Glutamatergic neuron (in vitro differentiated cells): ENCODE measurements at places on chromosomes 16 and 17. TPM values are rescaled to one million over a fixed set of nuclear protein-coding genes. Genes with fewer than 3 reads are reported as not detected.

GRCh38 chr17:3897731-3898130 is 4.9 kb upstream of the CAMKK1 start:
- peaks cover 5% of the 10 kb centered on the region for H3K27me3 ChIP-seq
- DNase-seq, result no peak
- H3K27ac ChIP-seq, result no peak overlapping the region
- no peaks in the 10 kb centered on the region for H3K36me3 ChIP-seq
- no peak overlapping the region for H3K4me3 ChIP-seq

DNA sequence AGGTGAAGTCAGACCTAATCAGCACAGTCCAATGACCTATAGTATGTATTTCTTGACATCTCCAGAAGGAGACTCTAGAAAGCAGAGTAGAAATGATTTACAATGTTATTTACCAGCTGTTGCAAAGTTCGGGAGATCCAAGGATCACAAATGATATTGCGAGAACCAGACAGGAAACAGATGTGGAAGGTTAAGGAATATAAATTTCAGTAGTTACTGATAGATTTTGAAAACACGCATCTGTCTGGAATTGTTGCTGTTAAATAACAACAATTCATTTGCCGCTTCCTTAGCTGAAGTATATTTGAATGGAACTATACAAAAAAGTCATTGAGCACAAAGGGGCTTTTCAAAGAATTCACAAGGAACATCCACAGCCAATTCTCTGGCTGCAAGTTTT is 72.0 kb downstream of the STXBP4 start:
- H3K27me3 ChIP-seq, result no peaks in the 10 kb centered on the region
- H3K36me3 ChIP-seq, result no peaks in the 10 kb centered on the region
- no peak for DNase-seq
- no peak overlapping the region for H3K27ac ChIP-seq
- no peaks in the 10 kb centered on the region for H3K4me1 ChIP-seq

GRCh38 chr17:48973806-48974205 is 5.4 kb upstream of the GIP start:
- H3K4me3 ChIP-seq, result no peak overlapping the region
- no peaks in the 10 kb centered on the region for H3K36me3 ChIP-seq
- no peaks in the 10 kb centered on the region for H3K4me1 ChIP-seq
- H3K27ac ChIP-seq, result no peak overlapping the region

- peaks cover 4% of the 10 kb centered on the region for H3K36me3 ChIP-seq
- peaks cover 4% of the 10 kb centered on the region for H3K27me3 ChIP-seq
- no peak overlapping the region for H3K4me3 ChIP-seq
- no peak overlapping the region for H3K27ac ChIP-seq
- H3K4me1 ChIP-seq, result peaks cover 1% of the 10 kb centered on the region
These were observed 11.4 kb downstream of the RAPGEFL1 start for GRCh38 chr17:40188694-40189093.

DNA sequence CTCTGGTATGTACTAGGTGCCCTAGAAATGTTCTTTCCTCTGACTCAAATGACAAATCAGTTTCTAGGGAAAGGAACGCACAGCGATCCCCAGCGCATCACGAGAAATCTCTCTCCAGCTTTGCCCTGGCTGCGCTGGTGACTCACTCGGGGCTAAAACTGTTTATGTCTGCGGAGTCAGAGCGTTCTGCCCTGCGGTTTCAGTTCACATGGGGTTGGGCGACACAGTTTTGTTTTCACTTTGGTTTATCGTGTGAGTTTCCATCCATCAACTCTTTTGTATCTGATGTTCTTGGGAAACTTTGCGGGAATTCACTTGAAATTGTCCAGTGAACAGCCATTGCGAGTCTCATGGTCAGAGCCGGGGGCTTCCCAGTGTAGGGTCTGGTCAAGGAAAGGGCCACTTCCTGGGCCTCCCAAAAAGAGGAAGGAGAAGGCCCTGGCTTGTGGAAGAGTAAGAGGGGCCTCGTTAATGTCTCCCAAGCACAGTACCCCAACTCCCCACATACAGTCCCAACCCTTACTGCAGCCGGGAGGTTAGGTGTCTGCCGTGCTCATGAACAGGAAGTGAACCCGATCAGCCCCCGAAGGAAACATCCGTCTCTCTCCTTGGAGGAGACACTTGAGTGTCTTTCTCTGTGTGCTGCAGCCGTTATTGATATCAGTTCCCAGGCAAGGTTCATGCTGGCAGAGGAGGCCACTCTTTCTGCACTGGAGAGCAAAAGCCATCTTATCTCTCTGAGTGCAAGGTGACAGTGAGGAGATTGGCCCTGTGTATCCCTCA is 643.2 kb downstream of the WWOX start:
- H3K4me1 ChIP-seq, result no peaks in the 10 kb centered on the region
- H3K27me3 ChIP-seq, result peaks cover 2% of the 10 kb centered on the region
- DNase-seq, result no peak
- no peak overlapping the region for H3K27ac ChIP-seq

- peak; percentile 40 for DNase-seq
- H3K4me1 ChIP-seq, result peaks cover 6% of the 10 kb centered on the region
- no peak within 1 kb of the TSS for H3K27ac ChIP-seq
- peaks cover 4% of the 10 kb centered on the region for H3K27me3 ChIP-seq
- H3K36me3 ChIP-seq, result peaks cover 2% of the 10 kb centered on the region
These were observed at the start of gene P2RX5 for GRCh38 chr17:3695723-3696411. Gene P2RX5, minus strand, starts transcription at chr17:3696155. Its CDS starts 150 bp downstream, at chr17:3696005.

- H3K4me3 ChIP-seq, result no peak overlapping the region
- DNase-seq, result no peak
- no peaks in the 10 kb centered on the region for H3K4me1 ChIP-seq
- peaks cover 1% of the 10 kb centered on the region for H3K27me3 ChIP-seq
These were observed 44.6 kb downstream of the STX8 start for GRCh38 chr17:9531034-9531433.

GRCh38 chr17:42585353-42585752 is 7.8 kb upstream of the PSMC3IP start:
- no peaks in the 10 kb centered on the region for H3K36me3 ChIP-seq
- no peak for DNase-seq
- no peak overlapping the region for H3K27ac ChIP-seq
- no peak overlapping the region for H3K4me3 ChIP-seq
- H3K4me1 ChIP-seq, result no peaks in the 10 kb centered on the region

- DNase-seq, result no peak
- H3K4me1 ChIP-seq, result peaks cover 5% of the 10 kb centered on the region
- peaks cover 16% of the 10 kb centered on the region for H3K36me3 ChIP-seq
- H3K4me3 ChIP-seq, result no peak overlapping the region
These were observed 304.0 kb downstream of the TMEM114 start for GRCh38 chr16:8286348-8286747.

DNA sequence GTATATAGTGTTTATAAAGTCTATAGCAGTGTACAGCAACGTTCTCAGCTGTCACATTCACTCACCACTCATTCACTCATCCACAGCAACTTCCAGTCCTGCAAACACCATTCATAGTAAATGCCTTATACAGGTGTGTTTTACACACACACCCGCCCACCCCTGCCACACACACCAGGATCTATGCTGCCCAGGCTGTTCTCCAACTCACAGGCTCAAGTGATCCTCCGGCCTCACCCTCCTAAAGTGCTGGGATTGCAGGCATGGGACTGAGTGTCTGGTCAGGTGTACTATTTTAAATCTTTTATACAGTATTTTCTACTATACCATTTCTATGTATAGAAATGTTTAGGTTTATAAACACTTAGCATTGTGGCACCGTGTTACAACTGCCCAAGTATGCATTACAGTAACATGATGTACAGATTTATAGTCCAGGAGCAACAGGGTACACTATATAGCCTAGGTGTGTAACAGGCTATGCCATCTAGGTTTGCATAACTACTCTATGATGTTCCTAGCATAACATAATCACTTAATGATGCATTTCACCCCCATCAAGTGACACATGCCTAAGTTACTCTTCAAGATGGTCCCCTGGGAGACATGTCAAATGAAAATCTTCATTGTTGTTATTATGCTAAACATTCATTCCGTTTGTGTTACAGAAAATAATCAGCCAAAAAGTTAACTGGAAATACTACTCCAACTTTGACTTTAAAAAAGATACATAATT is 42.5 kb downstream of the CREBBP start:
- H3K27ac ChIP-seq, result no peak overlapping the region
- DNase-seq, result no peak
- H3K36me3 ChIP-seq, result peaks cover 7% of the 10 kb centered on the region
- no peak overlapping the region for H3K4me3 ChIP-seq
- H3K27me3 ChIP-seq, result no peaks in the 10 kb centered on the region
- H3K4me1 ChIP-seq, result peaks cover 27% of the 10 kb centered on the region

DNA sequence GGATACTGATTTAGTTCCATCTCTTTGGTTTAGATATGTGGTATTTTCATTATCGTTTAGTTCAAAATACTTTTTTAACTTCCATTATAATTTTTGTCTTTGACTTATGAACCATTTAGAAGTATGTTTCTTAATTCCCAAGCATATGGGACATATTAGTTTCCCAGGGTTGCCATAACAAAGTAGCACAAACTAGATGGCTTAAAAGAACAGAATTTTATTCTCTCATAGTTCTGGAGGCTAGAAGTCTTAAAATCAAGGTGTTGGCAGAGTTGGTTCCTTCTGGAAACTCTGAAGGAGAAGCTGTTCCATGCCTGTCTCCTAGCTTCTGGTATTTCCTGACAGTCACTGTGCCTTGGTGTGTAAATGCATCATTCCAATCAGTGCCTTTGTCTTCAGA is 291.5 kb upstream of the AXIN2 start:
- H3K4me3 ChIP-seq, result no peak overlapping the region
- no peaks in the 10 kb centered on the region for H3K4me1 ChIP-seq
- no peak overlapping the region for H3K27ac ChIP-seq
- no peaks in the 10 kb centered on the region for H3K36me3 ChIP-seq

DNA sequence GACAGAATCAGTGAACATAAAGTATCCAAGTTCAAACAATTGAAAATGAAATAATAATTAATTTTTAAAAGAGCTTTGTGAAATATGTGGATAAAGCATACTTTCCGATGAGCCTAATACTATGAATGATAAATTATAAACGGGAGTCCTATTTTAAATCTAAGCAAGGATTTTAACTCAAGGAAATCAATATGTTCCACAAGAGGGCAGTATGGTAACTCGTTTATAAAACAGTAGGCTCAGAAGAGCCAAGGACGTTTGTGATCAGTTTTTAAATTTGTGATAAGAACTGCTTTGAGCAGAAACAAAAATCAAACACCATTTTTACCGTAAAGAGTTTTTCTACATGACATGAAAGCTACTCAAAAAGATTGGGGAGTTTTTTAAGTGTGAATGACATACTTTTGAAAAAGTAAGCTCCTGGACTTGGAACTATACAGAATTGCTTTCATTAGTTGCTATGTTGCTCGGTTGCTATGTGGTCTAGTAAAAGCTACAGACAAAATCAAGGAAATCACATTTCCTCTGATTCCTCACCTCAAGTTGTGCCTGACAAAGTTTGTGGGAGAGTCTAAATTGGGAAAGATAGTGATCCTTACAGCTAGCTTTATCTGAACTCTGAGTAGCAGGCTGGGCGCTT is 11.8 kb upstream of the TEKT1 start:
- H3K4me3 ChIP-seq, result no peak overlapping the region
- no peak overlapping the region for H3K27ac ChIP-seq
- no peak for DNase-seq

DNA sequence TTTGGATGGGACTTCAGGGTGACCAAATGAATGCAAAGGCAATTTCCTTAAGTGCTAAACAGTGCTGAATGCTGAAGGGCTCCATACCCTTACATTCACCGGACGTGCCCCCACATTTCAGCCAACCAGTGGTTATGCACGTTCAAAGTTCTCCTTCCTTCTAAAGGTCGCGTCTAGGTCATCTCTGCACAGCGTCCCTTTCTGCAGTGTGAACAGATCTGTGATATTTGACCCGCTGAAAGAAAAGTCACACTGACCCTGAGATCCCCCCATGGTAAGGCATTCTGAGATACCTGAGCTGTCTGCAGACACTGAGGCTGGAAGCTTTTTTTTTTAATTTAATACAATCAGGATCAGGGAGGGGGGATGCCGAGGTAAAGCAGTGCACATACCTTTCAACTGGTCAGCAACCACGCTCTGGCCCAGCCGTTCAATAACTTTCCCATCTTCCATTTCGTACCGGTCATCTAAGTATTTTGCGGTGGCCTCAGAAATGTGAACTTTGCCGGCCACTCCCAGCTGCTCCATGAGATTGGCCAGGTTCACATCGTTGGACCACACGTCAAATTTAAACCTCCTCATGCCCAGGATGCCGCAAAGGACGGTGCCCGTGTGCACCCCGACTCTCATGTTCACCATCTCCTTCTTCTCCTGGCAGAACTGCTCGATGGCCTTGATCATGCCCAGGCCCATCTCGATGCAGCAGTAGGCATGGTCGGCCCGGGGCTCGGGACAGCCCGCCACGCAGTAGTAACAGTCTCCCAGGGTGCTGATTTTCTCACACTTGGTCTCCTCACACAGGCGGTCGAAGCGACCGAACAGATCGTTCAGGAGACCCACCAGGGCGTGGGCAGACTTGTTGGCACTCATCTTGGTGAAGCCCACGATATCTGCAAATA is 2.6 kb downstream of the ADCY9 start:
- peak overlapping the region; percentile 80 for H3K4me3 ChIP-seq
- peaks cover 29% of the 10 kb centered on the region for H3K4me1 ChIP-seq
- peaks cover 6% of the 10 kb centered on the region for H3K36me3 ChIP-seq
- DNase-seq, result no peak
- H3K27ac ChIP-seq, result no peak overlapping the region
- peaks cover 10% of the 10 kb centered on the region for H3K27me3 ChIP-seq

- peaks cover 2% of the 10 kb centered on the region for H3K27me3 ChIP-seq
- H3K4me1 ChIP-seq, result peaks cover 2% of the 10 kb centered on the region
- no peak overlapping the region for H3K27ac ChIP-seq
- H3K4me3 ChIP-seq, result no peak overlapping the region
These were observed 22.2 kb upstream of the RHOT1 start for GRCh38 chr17:32120141-32120540.

- H3K27ac ChIP-seq, result peak overlapping the region; percentile 95
- peaks cover 24% of the 10 kb centered on the region for H3K27me3 ChIP-seq
- H3K4me1 ChIP-seq, result peaks cover 44% of the 10 kb centered on the region
- H3K4me3 ChIP-seq, result peak overlapping the region; percentile 57
These were observed 20.2 kb upstream of the GSE1 start for GRCh38 chr16:85592700-85593493.

GRCh38 chr17:75878174-75878998 is at the start of gene TRIM47:
Gene TRIM47, minus strand, starts transcription at chr17:75878581. Its CDS starts 33 bp downstream, at chr17:75878548.
- no peak within 1 kb of the TSS for H3K27ac ChIP-seq
- no peaks in the 10 kb centered on the region for H3K36me3 ChIP-seq
- DNase-seq, result peak; percentile 49

GRCh38 chr16:59683709-59684108 is 949.6 kb upstream of the GOT2 start:
- DNase-seq, result no peak
- peaks cover 2% of the 10 kb centered on the region for H3K27me3 ChIP-seq
- no peak overlapping the region for H3K27ac ChIP-seq
- peaks cover 3% of the 10 kb centered on the region for H3K4me1 ChIP-seq
- H3K4me3 ChIP-seq, result no peak overlapping the region

DNA sequence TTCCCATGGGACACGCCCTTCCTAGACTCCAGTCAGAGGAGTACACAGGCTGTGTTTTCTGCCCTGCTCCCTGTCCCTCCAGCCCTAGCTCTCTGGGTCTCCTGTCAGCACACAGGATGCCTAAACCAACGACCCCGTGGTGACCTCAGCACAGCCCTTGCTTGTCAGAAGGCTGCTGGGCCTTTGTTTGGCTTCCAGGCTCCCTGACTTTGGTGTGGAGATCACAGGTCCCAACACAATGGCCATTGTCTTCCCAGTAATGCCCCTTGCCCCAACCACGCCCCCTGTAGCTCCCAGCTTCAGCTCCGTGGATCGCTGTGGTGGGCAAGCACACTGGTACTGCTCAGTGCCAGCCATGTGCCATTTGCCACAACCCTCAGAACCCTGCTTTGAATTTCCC is 15.0 kb downstream of the HNF1B start:
- H3K27me3 ChIP-seq, result peaks cover 12% of the 10 kb centered on the region
- H3K4me3 ChIP-seq, result no peak overlapping the region
- DNase-seq, result no peak
- H3K36me3 ChIP-seq, result no peaks in the 10 kb centered on the region

The OR2C1 gene
- not detected for total RNA-seq

The KAT2A gene
- 29.3 TPM for total RNA-seq

The FBXL16 gene
- 85.1 TPM for total RNA-seq

The TMEM132E gene
- total RNA-seq, result 93.6 TPM

The SLC5A10 gene
- total RNA-seq, result not detected
